ENCODE measurements at places on chromosomes 16 and 17. TPM values are rescaled to one million over a fixed set of nuclear protein-coding genes. Genes with fewer than 3 reads are reported as not detected.
A peak's percentile ranks its signal among the peaks of the same experiment; 100 is the strongest.

DNA sequence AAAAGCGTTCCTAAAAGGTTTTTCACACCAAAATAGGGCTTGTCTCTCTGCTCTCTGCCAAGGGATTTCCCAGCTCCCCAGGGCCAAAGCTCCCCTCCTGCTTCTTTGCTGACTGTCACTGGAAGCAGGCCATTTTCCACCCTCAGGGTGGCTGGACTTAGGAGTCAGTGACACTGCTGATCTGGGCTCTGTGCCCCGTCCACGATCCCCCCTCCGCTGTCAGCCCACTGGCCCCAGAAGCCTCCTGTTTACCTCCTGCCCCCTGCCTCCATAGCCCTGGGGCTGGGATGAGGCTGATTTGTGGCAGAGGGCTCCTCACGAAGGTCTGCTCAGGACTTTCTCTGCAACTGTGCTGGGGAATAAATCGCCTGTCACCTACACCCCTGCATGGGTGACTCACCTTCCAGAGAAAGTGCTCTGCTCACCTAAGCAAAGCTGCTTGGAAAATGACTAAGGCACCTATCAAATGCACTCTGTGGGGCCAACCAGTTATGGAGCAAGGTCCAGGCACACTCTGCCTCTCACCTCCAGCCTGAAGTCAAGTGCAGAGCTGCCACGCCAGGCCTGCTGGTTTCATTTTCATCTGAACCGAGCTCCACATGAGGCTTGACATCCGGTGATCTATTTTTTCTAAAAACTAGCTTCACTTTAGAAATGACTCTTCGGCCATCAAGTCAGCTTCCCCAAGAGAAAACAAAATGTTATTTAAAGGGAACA lies 4.9 kb downstream of the MAP3K14 start:
- no peak for DNase-seq

DNA sequence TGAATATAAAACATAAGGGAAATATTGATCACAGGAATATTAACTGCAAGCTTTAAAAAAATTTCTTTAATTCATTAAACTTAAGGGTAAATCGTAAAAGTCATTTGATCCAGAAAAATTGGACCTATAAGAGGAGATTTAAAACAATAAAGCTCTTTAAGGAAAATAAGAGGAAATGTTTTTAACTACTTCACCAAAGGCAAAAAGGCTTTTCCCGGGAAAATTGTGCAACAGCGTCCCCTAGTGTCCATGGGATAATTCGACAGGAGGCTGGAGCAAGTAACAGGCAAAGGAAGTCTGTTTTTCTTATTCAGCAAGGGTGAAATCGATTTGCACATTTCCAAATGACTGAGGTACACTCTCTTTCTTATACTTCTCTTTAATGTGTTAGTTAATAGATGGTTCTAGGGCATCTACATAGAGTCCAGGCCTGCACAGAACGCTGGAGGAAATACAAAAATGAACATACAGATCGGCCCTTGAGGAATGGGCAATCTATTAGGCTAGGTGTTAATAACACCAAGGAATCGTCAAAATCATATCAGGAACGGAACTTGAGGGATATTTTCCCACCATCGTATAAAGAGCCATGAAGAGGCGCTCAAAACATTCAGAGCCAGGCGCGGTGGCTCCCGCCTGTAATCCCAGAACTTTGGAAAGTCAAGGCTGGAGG lies 61.4 kb downstream of the ZNF18 start:
- peak; percentile 60 for DNase-seq

- no peak for DNase-seq
Observed at GRCh38 chr16:80389338-80389737, 151.5 kb upstream of the DYNLRB2 start.

DNA sequence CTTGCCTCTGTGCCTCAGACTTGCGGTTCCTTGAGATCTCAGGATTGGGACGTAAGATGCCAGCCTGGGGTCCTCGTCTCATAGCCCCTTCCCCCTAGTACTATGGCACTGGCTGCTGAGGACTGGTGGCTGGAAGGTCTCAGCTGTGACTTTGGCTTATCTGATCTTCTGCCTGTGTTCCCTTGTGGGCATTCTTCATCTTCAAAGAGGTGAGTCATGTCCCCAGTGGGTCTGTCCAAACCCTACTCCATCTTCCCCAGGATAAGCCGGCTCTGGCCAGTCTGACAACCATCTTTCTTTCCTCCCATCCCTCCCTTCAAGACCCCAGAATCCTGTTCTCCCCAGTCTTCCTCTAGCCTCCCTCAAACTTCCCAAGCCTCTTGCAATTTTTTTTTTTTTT lies 3.6 kb downstream of the CD19 start:
- no peak for DNase-seq

DNA sequence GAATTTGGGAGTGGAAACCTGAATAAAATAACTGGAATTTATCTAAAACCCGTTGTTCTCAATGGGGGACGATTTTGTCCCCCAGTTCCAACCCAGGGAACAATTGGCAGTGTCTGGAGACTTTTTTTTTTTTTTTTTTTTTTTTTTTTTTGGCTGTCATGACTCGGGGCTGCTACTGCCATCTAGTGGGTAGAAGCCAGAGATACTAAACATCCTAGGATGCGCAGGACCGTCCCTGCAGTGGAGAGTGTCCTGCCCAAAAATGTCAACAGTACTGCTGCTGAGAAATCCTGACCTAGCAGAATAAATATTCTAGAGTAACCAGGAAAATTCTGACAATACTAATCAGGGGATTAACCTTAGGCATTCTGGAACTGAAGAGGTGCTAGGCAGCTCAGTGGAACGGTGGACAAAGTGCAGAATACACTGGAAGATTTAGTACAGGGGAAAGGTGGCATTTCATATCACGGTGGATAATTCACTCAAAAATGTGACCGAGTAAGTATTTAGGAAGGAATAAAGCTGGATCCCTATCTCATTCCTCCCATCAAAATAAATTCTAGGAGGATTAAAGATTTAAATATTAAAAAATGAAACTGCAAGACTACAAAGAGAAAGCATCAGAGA lies 107.6 kb downstream of the SPECC1 start:
- no peak for DNase-seq

DNA sequence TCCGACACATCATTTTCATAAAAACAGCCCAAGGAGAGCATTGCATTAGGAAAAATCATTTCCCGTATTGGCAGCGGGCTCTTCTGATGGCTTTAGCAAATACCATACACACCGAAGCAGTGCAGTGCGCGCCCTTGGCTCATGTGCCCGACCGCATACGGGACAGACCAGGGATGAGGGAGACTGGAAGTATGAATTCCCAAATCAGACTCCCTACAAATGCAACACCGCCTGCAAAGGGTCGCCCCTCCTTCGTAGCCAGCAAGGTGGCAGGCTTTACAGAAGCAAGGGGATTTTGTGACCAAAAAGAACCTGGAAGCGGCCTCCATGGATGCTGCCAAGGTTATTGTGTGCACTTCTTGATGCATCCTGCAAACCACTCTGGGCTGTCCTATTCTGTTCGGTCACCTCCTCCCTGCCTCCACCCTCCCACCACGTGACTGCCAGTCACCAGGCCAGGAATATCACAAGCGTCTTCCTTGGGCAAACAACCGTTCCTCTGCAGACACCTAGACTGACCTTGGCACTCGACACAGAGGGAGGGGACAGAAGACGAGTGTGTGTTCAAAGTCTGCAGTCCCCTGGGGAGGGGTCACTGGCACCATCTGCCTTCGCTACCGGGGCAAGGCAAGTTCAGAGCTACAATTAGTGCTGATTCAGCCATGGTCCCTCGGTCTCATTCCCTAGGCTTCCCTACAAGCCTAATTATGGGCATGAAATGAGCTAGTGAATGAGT lies 460.4 kb downstream of the SLC39A11 start:
- DNase-seq: no peak

GRCh38 chr16:69845181-69845580 lies 83.0 kb downstream of the WWP2 start:
- DNase-seq: no peak

GRCh38 chr16:84509032-84509950 lies 4.8 kb upstream of the MEAK7 start:
- no peak for DNase-seq

DNA sequence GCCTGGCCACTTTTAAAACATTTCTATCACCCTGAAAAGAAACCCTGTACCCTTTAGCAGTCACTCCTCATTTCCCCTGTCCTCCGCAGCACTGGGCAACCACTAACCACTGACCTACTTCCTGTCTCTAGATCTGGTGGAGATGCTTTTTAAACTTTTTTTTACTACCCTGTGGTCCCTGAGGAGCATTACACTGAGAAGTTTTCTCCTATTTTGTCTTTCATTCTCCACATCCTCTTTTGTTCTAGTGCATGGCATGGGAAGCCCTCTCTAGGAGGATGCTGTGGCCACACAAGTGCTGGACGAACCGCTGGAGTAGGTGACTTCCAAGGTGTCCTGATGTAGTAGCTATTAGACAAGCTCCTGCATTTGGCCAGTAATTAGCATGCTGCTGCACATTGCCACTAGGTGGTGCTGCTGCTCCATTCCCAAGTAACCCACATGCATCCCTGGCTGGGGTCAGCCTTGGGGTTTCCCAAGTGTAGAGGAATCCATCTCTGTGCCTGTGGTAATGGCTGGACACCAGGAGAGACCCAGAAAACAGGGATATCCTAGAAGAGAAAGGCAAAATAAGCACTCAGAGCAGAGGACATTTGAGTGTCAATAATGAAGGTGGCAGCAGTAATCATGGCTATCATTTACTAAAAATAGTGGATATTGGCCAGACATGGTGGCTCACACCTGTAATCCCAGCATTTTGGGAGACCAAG lies 143.8 kb upstream of the CRHR1 start:
- peak; percentile 40 for DNase-seq

DNA sequence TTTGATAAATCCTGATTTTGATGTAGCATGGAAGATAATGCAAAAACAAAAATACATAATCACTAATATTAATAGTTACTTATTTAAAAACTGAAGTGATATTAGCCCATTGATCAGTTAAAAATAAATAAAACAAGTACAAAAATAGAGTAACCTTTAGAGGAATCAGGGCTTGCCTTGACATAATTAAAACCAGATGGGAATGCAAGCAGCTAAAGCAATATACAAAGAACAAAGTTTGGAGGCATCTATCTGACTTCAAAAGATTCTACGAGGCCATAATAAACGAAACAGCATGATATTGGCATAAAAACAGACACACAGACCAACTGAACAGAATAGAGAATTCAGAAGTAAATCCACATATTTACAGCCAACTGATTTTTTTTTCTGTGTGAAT lies 15.0 kb upstream of the HEATR3 start:
- DNase-seq: no peak

GRCh38 chr16:69712914-69713581 lies 13.3 kb downstream of the NQO1 start:
- no peak for DNase-seq

Gene BCL7C
- polyA plus RNA-seq: 29.0 TPM

Gene MYH1
- 12.1 TPM for polyA plus RNA-seq

Gene ATP2A1
- 688 TPM for polyA plus RNA-seq

Gene LLGL2
- 6.4 TPM for polyA plus RNA-seq

Gene ANKFN1
- 2.8 TPM for polyA plus RNA-seq

Measured in forelimb muscle (tissue), 1 donor.